ENCODE measurements at places on chromosomes 6 and 20.

DNA sequence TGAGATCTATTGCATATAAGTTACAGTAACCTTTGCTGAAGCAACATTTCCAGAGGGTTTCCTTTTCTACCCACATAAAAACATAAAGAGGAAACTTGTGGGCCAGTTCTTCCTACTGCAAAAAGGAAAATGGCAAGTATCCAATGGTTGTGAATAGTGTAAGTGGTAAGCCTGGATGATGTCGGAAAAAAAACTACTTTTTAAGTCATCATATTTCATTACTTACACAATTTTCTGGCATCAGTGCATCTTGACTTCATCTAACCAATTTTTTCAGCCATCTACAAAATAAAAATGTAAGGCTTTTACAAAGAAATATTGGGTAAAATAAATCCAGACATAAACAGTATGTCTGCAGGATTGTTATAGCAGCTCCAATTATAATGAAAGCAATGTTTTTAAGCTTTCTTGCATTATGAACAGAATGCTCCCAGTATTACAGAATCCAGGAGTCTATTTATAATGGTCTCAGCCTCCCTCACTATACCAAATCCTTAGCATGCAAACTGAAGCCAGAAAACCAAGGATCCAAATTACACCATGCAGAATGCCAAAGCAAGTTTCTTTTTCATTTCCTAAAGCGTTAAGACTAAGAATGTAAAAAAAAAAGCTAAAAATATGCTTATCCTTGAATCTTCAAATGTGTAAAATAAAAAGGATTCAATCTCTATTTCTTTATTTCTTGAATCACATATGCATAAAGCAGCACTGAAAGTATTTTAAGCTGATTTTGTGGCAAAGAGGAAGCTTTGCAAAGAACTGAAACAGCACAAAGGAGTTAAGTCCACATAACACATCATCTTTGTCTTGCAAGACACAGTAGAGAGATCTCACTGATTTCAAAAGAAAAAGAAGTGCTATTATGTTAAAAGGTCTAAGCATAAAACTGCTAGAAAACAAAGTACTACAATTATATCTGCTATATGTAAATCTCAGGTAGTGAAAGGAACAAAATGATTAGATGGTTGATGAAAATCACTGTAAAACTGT, 126.8 kb upstream of the HMGCLL1 start:
- no peak for DNase-seq

- DNase-seq: no peak
Observed at GRCh38 chr6:102848796-102849195, 1455.3 kb downstream of the GRIK2 start.

- DNase-seq: no peak
Observed at GRCh38 chr6:24932832-24933231, 2.9 kb downstream of the RIPOR2 start.

DNA sequence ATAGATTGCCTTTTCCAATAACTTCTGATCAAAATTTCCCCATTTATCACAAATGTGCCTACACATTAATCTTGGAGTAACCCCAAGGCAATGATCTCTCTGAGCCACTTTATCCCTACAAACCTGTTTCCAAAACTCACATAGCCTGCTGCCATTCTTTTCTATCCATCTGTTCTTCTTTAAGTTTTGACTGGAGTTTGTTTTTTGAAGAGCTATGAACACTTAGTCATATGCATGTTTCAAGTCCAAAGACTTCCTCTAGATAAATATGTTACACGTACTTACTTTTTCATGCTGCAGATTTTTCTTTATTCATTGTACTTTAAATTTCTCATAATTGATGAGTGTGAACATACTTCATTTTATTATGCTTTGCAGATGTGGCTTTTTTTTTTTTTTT, 488.9 kb upstream of the CITED2 start:
- no peak for DNase-seq

GRCh38 chr6:101845172-101845571, 451.7 kb downstream of the GRIK2 start:
- no peak for DNase-seq
